Activated naive CD4-positive, alpha-beta T cell (primary cell): ENCODE measurements at places on chromosomes 7 and 10.

- DNase-seq = no peak
These were observed 126.3 kb upstream of the CELF2 start for GRCh38 chr10:10891124-10892082.

GRCh38 chr7:151085691-151086620 is at the start of gene AGAP3:
Gene AGAP3, plus strand, starts transcription at chr7:151086475. Its CDS starts 267 bp downstream, at chr7:151086742.
- peak; percentile 57 for DNase-seq

GRCh38 chr7:49791088-49791741 is 17.8 kb downstream of the VWC2 start:
- no peak for DNase-seq

DNA sequence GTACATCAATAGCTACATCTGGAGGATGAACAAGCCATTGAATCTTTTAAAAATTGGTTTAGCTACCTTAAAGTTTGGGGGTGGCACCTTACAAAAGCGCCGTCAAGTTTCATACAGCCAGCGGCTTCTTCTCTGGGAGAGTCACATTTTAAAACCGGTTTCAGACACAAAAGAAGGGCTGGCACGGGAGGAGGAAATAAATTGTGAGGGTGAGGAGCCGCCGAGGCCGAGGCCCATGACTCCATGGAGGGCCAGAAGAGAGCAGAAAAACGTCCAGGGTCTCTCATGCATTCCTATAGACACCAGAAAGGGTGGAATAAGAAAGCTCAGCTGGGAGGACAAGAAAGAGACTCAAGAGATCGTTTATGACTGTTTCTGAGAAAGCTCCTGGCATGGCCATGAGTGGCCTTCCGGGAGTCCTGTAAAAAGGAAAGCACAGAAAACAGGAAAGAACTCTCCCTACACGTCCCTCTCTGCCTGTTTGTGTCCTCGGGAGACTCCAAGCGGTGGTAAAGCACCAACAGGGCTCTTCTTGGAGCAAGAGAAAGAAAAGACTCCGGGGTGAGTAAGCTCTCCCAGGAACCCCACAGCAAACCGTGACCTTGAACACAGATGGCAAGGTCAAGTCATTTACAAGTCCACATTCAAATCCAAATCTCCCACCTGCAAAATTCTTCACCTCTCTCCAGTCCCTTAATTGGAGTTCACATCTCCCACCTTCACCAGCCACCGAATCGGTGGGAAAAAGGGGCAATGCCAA is 1.8 kb downstream of the FRAT2 start:
- DNase-seq = no peak

GRCh38 chr7:32206987-32207386 is 136.8 kb upstream of the PDE1C start:
- no peak for DNase-seq

- DNase-seq = no peak
These were observed 16.9 kb upstream of the LAMB4 start for GRCh38 chr7:108147031-108147563.
